Left renal cortex interstitium (tissue), 4 donors: ENCODE measurements at places on chromosomes 4 and X.

DNA sequence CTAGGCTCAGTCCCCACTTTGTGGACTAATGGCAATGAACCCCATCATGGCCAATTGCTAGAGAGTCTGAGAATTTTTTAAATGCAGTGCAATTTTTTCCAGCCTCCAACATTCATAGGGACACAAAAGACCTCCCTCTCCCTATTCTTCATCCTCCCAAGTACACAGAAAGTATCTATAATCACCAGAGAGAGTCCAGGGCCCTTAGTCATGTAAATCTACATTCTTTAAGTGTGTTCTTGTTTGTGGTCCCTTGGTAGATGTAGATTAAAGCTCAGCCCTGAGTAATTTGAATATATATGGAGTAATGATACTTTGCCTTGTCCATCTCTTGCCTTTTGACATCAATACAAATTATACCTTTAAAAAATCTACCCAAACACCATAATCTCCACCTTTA is 51.3 kb upstream of the ATXN3L start:
- DNase-seq: no peak

GRCh38 chr4:176780995-176781738 is 11.6 kb downstream of the VEGFC start:
- no peak for DNase-seq

DNA sequence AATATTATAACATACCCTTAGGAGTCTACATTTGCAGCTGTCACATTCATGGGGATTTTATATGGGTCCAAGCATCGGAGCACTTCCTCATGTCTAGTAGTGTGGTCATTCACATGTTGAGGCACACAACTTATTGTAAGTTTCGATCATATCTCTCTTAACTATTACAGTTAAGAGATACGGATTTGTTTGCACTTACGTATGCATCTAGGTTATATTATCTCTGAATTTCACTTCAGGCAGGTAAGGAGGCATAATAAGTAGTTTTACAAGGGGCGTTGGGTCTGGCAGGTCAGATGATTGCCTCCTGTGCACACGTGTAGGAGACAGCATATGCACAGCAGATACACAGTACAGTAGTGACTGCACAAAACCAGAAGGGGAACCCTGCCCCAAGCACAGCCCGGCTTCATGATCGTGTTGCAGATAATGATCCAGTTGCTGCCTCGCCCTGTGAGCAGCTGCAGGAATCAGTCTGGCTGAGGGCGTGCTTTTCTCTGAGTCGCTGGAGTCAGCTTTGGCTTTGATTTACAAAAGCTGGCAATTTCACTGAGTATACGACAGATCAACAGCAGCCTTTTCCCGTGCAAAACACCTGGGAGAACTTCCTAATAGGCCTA is 302.9 kb upstream of the GATB start:
- no peak for DNase-seq

GRCh38 chr4:103268746-103269145 is 70.6 kb upstream of the CENPE start:
- DNase-seq: no peak

GRCh38 chrX:70878902-70879301 is 29.6 kb downstream of the TEX11 start:
- no peak for DNase-seq

- no peak for DNase-seq
These were observed 234.6 kb downstream of the SLC7A11 start for GRCh38 chr4:138007572-138007971.

DNA sequence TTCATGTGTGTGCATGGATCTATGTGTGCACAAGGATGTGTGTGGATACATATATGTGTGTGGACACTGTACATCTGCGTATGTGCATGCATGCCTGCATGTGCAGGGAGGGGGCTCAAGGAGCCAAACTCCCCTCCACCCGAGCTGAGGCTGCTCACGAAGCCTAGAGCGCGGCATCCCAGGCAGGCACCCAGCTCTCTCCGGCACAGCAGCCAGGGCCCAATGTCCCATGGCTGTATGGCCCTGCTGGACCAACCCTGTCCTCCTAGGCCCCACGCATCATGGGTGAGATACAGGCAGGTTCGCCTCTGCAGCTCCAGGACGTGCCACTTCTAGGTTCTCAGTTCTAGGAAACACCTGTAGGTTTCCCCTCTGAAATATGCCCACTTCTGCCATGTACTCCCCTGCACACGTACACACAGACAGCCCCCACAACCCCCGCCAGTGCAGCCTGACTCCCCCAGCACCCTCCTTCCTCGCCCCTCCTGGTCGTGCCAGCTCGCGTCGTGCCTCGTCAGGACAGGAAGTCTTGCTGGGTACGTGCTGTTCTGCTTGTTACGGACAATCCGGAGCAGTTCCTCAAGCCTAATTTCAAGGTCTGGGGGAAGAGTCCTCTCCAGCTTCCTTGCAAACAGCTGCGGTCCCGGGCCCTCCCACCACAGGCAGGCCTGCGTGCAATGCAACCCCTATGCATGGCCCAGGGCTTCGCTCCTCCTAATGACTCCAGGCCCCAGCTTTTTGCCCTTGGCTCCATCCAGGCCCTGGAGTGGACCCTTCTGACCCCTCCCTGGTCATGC is 3.2 kb upstream of the ADRA2C start:
- no peak for DNase-seq

DNA sequence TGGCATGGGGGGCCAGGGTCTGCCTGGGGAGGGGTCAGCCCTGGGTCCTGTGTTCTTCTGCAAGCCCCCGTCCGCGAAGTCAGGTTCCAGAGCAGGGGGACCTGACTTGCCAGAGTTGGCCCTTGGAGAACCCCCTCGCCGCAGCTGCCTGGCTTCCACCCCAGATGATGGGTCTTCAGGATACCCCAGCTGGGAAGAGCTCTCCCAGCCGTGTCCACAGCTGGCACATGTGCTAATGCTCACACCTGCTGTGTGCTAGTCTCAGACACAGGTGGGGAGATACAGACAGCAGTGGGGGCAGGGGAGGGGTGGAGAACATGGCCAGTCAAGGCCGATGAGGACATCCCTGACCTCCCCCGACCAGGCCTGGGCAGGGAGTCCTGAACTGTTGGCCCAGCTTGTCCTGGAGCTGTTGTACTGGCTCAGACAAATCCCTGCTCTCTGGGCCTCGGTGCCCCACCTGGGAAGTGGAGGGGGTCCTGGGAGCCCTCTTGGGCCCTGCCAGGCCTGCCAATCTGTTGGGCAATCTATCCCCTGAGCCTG is 3.5 kb downstream of the ADRA2C start:
- no peak for DNase-seq

GRCh38 chr4:141713185-141713584 is 76.8 kb downstream of the IL15 start:
- no peak for DNase-seq
